Hair follicle dermal papilla cell (primary cell): ENCODE measurements at places on chromosomes 12 and 14. TPM values are rescaled to one million over a fixed set of nuclear protein-coding genes. Genes with fewer than 3 reads are reported as not detected.

C12orf54 gene
- not detected in 2 replicates for total RNA-seq

CDKL1 gene
- 14.2 and 35.0 TPM in 2 replicates for total RNA-seq

CCDC184 gene
- total RNA-seq = 0.73 and 0.97 TPM in 2 replicates

KLRK1 gene
- total RNA-seq = 0.16 TPM in 1 of 2 replicates, not detected in the other

KRT8 gene
- 0.61 and 0.65 TPM in 2 replicates for total RNA-seq

CCDC85C gene
- 2.9 and 4.7 TPM in 2 replicates for total RNA-seq

PTCSC3 gene
- not detected in 2 replicates for total RNA-seq

ZC2HC1C gene
- total RNA-seq = 0.85 and 1.3 TPM in 2 replicates

BDKRB2 gene
- total RNA-seq = 3.5 and 21.3 TPM in 2 replicates
